ENCODE measurements at places on chromosomes 2 and 18.

DNA sequence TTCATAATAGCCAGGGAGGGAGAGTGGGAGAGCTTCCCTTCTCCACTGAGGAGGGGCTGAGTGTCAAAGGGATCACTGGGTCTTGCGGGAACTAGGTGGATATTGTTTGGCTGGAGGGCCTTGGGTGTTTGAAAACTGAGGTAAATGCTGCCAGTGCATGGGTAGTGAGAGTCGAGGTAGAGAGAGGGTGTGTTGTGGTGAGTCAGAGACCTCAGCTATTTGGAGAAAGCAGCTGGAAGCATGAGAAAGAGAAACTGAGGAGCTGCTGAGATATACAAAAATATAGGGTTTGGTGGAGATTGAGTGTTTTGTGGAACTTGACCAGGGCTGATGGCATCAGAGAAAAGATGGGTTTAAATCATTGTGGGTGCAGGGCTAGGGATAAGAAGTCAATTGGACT, 127.0 kb upstream of the CCDC195 start:
- DNase-seq = no peak

DNA sequence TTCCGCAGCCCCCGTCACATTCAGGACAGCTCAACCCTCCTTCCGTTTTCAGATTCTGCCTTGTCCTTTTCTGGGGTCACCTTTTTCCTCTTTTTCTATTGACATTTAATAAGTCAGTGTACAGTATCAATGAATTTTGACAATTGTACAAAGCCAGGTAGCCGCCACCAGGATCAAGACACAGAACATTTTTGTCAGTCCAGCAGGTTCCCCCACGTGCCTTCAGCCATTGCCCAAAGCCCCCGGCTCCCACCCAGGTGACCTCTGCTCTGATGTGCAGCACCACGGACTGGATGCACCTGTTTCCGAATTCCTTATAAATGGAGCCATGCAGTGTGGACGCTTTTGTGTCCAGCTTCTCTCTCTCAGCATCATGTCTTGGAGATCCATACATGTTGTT, 30.0 kb downstream of the CROCC2 start:
- no peak for DNase-seq

GRCh38 chr2:144518748-144519596, 947 bp downstream of the ZEB2 start:
- no peak for DNase-seq

GRCh38 chr18:64165906-64166305, 17.0 kb upstream of the LINC00305 start:
- no peak for DNase-seq

DNA sequence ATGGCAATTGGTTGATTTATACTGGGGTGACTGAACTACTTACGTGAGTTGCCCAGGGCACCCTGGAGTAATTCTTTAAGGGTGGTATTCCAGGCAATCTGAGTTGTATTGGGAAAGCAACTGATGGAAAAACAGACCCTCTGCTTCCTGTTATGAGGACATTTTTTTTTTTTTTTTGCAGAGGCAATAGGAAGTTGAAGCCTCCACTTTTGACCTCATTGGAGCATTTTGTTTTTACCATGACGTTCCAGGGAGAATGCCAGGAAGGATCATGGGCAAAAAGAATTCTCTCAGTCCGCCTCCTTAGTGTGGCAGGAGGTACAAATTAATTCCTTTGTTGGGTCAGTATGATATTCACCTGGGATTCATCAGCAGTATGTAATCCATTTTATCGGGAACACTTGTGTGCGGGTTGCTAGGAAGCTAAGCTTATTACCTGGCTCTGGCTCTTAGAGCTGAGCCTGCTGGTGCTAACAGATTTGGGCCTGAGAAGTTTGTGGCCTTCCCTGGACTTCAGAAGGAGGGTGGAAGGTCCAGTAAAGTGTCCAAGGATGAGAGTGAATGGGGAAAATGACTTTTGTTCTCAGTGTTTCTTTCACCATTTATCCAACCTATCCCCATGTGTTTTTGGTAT, 272.9 kb upstream of the EPAS1 start:
- no peak for DNase-seq

DNA sequence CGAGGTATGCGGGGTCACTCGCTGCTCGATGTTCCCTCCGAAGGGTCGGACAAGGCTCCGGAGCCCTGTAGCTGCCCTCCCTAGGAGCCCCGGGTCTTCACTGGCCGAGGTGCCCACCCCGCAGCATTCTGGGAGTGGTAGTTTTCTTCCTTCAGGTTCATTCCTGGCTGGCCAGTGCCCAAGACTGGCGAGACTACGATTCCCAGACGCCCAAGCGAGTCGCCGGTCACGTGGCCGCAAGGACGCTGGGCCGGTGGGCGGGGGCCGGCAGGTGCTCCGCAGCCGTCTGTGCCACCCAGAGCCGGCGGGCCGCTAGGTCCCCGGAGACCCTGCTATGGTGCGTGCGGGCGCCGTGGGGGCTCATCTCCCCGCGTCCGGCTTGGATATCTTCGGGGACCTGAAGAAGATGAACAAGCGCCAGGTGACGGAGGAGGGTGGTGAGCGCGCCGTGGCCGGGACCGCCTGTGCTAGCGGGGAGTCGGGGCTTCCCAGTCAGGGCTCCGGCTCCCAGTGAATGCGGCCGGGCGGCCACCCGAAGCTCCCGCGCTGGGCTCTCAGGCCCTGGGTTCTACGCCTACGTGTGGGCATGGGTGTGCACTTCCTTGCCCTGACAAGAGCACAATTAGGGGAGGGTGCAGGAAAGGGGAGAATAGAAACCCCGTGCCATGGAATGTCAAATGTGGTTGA, at the start of gene SEC11C:
SEC11C (plus strand) TSS at position 270 of the 687 bp plus-strand sequence; CDS start at position 335, 65 bp downstream.
- peak; percentile 99 for DNase-seq

GRCh38 chr2:139685090-139685983, 905.1 kb upstream of the NXPH2 start:
- no peak for DNase-seq

DNA sequence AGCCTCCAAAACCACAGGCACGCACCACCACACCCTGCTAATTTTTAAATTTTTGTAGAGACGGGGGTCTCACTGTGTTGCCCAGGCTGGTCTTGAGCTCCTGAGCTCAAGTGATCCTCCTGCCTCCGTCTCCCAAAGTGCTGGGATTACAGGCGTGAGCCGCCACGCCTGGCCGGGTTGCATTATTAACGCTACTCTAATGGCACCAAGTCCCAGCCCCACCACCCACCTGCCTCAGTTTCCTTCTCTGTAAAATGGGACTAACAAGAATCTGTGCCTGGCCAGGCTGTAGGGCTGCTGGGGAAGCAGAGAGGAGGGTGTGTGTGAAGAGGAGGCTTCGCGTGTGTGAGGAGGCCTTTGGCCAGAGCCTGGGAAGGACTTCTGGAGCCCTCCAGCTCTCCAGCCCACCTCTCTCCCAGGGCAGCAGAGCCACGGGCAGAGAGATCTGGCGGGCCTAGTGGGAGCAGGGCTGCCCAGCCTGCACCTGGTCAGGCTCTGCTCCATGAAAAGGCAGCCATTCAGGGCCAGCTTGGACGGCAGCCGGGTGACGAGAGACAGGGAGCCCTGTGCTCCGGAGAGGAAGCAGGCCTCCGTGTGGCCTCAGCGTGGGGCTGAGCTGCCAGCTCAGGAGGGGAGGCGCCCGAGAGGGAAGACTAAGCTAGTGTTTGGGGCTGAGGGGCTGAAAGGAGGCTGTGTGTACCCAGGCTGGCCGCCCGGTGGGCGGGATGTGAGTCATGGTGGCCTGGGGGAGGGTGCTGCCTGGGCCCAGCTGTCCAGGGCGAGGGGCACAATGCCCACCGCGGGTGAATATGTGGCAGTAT, 7.4 kb upstream of the B3GNT7 start:
- DNase-seq = no peak

DNA sequence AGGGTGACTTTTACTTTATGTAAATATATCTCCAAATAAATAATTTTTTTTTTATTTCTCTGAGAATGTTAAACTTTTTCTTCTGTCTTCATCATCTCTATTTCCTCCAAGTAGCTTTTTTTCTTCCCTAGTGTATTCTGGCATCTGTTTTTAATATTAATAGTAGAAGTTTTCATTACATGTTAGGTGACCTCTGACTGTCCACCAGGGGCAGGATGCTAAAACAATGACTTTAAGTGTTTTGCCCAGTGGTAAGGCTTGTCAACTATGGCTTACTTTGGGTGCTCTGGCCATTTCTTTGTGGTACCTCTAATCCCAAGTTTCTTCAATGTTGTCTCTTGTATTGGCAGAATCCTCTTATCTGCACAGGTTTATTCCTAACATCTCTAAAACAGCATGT, 127.1 kb downstream of the SRBD1 start:
- no peak for DNase-seq

- DNase-seq = no peak
Observed at GRCh38 chr18:26566874-26567555, 18.7 kb upstream of the KCTD1 start.

- no peak for DNase-seq
Observed at GRCh38 chr2:47687856-47688255, 95.1 kb upstream of the MSH6 start.

DNA sequence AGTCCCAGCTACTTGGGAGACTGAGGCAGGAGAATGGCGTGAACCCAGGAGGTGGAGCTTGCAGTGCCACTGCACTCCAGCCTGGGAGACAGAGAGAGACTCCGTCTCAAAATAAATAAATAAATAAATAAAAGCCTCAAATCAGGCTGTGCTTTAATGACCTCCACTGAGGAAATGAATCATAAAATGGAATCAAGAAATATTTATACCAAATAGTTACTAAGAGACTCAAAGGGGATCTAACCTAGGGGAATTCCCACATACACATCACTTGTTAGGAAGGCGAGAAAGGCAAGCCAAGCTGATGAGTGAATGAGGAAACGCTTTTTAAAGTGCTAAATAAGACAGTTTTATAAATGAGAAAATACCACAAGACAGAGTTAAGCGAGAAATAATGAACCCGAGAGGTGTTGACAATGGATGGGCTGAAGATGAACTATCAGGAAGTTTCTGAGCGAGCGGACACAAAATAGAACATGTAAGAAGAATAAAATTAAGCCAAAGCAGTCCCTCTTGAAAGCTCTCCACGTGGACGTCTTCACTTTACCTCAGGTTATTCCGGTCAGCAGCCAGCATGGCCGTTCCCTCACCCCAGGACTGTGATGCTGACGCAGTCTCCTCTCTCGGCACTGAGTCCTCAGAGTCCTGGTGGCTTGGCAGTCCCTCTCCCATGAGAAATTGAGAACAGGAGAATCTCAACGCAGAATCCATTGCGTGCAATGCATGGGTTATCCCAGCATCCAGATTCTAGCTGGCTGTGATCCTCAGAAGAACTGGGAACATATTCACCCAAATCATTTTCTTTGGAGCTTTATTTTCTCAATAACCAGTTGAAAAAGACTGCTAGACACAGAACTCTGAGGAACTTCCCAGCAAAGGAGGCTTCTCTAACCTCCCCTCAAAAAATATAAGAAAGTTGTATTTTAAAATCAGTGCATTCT, 22.3 kb downstream of the PXDN start:
- no peak for DNase-seq

DNA sequence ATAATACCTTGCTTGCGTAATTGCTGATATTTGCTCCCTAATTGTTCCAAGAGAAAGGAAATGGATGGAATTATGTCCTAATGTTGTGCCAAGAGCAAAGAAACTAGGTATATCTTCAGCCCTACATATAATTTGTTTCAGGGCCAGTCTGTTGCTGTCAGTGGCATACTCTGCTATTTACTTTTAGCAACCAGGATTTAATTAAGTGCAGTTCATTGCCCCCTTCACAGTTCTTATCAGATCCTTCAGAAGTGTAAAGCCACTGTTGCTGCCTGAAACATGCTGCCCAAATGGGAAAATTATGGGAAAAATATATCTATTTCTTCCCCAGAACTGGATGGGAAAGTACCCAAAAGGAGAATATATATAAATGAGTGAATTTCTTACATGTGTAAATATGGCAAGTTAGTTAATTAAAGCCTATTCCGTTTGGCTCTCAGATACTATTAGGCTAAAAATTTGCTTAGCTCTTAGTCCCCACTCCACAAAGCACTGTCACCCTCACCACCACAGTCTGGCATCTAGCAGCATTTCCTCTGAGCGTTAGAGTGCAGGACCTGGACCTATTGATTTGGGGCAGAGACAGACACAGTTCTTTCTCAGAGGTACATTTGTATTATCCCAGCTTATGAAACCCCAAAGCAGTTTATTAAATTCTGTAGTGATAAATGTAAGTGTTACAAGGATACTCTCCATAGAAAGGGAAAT, 72.8 kb upstream of the DTNA start:
- DNase-seq = peak; percentile 43

DNA sequence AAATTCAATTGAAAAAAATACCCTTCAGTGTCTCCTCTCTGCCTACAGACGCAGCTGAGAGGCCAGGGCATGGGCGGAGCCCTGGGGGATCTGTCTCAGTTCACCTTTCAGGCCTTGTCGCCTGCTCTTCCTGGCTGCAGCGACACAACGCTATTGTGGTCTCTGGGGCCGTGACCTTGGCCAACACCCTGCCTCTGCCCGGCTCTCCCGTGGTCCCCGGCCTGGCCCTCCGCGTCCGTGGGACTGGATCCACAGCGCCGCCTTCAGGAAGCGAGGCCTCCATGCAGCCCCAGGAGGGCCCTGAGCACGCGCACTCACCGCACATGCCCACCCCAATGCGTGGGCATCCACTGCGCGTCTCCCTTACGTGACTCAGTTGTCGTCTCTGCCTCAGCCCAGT, 81.1 kb downstream of the MRPS9 start:
- no peak for DNase-seq

GRCh38 chr2:172227719-172228118, 125.0 kb upstream of the DLX2 start:
- no peak for DNase-seq

GRCh38 chr2:160473468-160474318, 19.9 kb downstream of the RBMS1 start:
- DNase-seq = no peak

- no peak for DNase-seq
Observed at GRCh38 chr2:55156326-55156725, 75.8 kb downstream of the CLHC1 start.

DNA sequence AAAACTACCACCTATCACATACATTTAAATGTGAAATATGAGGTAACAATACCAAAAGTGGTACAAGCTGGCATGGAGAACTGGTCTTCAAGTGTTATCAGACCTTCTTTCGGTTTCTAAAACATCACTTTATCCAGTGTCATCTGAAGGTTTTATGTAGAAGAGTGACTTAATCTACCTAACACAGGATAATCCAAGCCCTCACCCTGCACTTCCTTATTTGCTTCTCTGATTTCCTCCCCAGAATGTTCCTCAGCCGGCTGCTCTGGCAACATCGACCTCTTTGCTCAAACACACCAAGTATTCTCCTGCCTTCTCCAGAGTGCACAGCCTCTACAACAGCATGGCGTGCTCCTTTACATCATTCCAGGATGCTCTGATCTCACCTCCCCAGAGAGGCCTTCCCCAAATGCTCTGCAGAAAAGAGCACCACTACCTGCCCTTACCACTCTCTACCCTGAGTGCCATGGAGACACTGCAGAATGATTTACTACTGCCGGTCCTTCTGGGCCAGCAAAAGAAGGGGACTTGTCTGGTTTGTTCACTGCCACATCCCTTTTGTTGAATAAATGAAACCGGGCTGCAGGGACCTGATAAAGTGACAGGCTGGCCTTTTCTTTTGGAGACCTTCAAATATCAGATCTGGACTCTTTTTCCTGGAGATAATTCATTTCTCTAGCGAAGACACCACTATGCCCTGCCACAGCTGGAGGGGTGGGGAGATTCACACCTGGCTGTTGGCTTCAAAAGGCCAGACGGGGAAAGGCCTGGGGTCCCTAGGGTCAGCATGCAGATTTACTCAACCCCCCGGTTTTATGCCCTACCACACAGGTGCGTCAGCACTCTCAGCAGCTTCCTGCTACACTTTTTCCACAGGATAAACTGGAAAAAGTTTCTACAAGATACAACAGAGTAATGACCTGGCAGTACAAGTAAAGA, 42.0 kb downstream of the TTR start:
- no peak for DNase-seq

GRCh38 chr2:104547221-104547620, 306.7 kb upstream of the POU3F3 start:
- DNase-seq = peak; percentile 32

- DNase-seq = no peak
Observed at GRCh38 chr18:22556222-22557167, 138.8 kb upstream of the CTAGE1 start.

Data from COR-L47 (cell line).